ENCODE measurements at places on chromosomes 5 and 9. TPM values are rescaled to one million over a fixed set of nuclear protein-coding genes. Genes with fewer than 3 reads are reported as not detected.

Gene IL11RA
- total RNA-seq, result 195 TPM

Gene SCGB3A2
- total RNA-seq, result not detected

Gene MTX3
- total RNA-seq, result 19.7 TPM

Gene OR5C1
- total RNA-seq, result not detected

Gene IFNA1
- total RNA-seq, result not detected

Gene PCDHGA2
- total RNA-seq, result not detected

Gene TLX3
- total RNA-seq, result not detected

Gene PCDHGC5
- not detected for total RNA-seq

Gene CTXN3
- total RNA-seq, result not detected
